ENCODE measurements at places on chromosomes 4 and X.

GRCh38 chrX:9227276-9227675 lies 193.3 kb upstream of the FAM9B start:
- no peak for DNase-seq

- DNase-seq, result no peak
These were observed 19.6 kb downstream of the ACSL1 start for GRCh38 chr4:184806229-184806550.

DNA sequence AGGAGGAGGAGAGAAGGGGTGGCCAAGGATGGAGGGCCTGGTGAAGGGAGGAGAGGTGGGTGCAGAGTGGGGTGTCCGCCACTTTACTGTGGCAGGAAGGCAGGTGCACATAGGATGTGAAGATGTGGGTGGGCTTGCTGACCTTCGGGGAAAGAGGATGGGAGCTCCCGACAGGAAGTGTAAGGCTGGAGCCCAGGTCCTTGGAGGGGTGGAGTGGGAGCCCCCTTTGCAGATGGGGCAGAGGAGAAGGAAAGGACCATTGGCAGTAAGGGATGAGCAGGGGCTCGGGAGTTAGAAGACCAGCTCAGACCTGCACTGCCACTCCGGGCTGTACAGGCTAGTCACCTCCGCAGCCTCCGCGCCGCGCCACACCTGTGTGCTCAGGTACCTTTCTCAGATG lies 89.5 kb downstream of the EVC start:
- DNase-seq, result no peak

GRCh38 chr4:30755346-30755745 lies 35.2 kb downstream of the PCDH7 start:
- DNase-seq, result no peak
